ENCODE measurements at places on chromosomes 16 and 17. TPM values are rescaled to one million over a fixed set of nuclear protein-coding genes. Genes with fewer than 3 reads are reported as not detected.

GRCh38 chr17:57302690-57303465 lies 46.6 kb downstream of the MSI2 start:
- no peaks in the 10 kb centered on the region for H3K4me1 ChIP-seq
- no peaks in the 10 kb centered on the region for H3K27me3 ChIP-seq
- peaks cover 42% of the 10 kb centered on the region for H3K36me3 ChIP-seq
- no peak overlapping the region for H3K27ac ChIP-seq
- H3K4me3 ChIP-seq, result no peak overlapping the region

DNA sequence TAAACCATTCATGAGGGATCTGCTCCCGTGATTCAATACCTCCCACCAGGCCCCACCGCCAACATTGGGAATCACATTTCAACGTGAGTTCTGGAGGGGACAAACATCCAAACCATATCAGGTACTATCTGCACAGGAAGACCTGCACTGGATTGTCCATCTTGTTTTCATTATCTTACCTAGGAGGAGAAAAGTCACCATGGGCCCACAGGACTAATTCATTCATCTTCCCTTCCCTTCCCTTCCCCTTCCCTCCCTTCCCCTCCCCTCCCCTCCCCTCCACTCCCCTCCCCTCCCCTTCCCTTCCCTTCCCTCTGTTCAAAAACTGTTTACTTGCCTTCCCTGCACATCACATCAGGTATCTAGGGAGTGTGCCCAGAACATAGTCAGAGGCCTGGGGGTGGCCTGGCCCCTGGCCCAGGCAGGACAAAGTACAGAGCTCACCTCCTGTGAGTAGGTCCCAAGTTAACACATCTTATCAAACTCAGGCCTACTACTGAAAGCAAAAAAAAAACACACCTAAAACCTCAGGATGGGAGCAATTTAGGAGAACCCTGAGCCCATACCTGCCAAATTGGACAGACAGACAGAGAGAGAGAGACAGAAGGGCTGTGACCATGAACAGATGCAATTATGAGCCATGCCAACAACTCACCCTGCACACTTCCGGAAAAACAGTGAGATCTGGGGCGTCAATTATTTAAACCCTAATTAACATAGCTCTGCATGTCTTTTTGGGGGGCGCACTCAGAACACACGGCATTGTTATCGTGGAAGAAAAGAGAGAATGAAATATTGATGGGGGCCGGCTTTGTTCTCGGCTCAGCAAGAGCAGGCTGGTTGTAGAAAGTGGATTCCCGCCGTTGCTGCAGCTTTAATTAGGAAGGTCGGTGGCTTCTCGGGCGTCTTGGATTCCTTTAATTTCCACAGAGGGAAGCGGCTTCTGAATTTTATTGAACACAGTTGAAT lies 151.2 kb downstream of the IRX5 start:
- H3K27ac ChIP-seq, result no peak overlapping the region
- H3K4me3 ChIP-seq, result no peak overlapping the region
- no peaks in the 10 kb centered on the region for H3K27me3 ChIP-seq
- H3K4me1 ChIP-seq, result no peaks in the 10 kb centered on the region
- H3K36me3 ChIP-seq, result no peaks in the 10 kb centered on the region

DNA sequence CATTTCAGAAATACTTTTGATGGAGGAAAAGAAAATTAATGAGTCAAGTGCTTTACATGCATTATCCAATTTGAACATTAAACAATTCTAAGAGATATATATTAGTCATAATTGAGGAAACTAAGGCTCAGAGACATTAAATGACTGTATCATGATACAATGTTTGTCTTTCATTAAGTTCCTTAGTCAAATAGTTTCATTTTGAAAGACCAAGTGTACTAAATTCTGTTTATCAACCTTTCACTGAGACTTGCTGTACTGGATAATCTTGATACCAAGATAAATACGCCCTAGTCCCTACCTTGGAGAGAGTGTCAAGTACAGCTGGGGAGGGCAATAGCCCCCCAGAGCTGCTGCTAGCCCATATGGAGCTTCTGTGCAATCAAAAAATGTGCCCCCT lies 24.2 kb downstream of the TOM1L2 start:
- DNase-seq, result no peak
- no peaks in the 10 kb centered on the region for H3K27me3 ChIP-seq
- H3K27ac ChIP-seq, result peak overlapping the region; percentile 89
- no peak overlapping the region for H3K4me3 ChIP-seq
- H3K4me1 ChIP-seq, result peaks cover 43% of the 10 kb centered on the region
- no peaks in the 10 kb centered on the region for H3K36me3 ChIP-seq

DNA sequence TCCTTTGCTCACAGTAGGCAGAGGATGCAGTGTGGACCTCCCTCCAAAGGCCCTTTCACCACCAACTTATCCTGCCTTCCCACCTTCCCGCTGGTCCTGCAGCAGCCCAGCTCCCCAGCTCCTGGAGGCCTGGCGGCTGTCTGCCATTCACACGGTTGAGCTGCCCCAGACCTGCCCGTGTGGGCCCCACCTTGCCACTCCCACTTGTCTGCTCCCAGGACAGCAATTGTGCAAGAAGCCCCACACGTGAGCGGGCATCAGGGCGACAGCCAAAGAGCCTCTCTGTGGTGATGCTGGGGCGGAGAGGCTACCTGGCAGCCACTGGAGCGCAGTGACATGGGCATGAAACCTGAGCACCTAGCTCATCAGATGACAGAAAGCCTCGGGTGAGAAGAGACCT lies 248.6 kb upstream of the MAF start:
- H3K27me3 ChIP-seq, result no peaks in the 10 kb centered on the region
- H3K27ac ChIP-seq, result no peak overlapping the region
- DNase-seq, result no peak
- no peaks in the 10 kb centered on the region for H3K36me3 ChIP-seq
- no peak overlapping the region for H3K4me3 ChIP-seq

DNA sequence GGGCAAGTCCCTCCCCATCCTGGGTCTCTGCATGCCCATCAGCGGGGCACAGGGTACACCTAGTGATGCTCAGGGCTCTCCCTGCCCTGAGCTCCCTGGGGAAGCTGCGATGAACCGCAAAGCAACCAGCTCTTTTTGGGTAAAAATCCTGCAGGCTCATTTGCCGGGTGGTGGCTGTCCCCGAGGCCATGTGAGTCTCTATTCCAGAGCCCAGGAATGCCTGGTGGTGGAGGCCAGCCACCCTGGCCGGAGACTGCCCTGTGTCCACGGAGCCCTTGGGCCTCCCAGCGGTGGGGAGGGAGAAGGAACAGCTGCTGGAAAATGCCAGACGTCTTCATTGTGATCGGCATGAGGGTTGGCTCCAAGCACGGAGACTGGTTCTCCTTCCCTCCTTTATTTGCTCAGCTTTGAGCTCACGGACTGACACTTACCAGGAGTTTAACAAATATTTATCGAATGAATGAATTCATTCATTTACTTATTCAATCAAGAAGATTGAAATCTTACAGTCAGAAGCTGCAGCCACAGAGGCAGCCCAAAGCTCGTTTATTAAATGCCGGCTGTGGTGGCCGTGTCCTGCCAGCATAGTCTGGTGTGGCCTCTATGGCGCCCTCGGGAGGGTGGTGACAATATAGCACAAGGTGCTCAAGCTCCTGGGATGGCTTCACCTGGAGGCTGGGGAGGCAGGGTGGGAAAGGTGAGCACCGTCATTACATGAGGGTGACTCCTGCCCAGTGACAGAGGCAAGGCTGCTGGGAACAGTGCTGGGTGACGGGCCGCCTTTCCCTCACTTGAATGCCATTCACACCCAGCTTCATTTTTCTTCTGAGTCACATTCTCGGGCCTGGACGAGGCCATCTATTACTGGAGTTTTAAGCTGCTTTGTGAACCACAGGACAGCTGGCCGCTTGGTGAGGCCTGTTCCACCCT lies 31.1 kb upstream of the JPH3 start:
- no peak overlapping the region for H3K4me3 ChIP-seq
- peak; percentile 71 for DNase-seq
- H3K27me3 ChIP-seq, result no peaks in the 10 kb centered on the region
- H3K27ac ChIP-seq, result no peak overlapping the region
- peaks cover 21% of the 10 kb centered on the region for H3K4me1 ChIP-seq

- no peak overlapping the region for H3K4me3 ChIP-seq
- no peaks in the 10 kb centered on the region for H3K27me3 ChIP-seq
- H3K27ac ChIP-seq, result no peak overlapping the region
These were observed 120.1 kb downstream of the ABCA8 start for GRCh38 chr17:68835071-68835470.

GRCh38 chr17:38706505-38707216 lies 1.6 kb downstream of the MLLT6 start:
- no peak for DNase-seq
- H3K27ac ChIP-seq, result peak overlapping the region; percentile 96
- H3K36me3 ChIP-seq, result peaks cover 9% of the 10 kb centered on the region

Gene PSMC3IP
- polyA plus RNA-seq, result 14.2 TPM

DNA sequence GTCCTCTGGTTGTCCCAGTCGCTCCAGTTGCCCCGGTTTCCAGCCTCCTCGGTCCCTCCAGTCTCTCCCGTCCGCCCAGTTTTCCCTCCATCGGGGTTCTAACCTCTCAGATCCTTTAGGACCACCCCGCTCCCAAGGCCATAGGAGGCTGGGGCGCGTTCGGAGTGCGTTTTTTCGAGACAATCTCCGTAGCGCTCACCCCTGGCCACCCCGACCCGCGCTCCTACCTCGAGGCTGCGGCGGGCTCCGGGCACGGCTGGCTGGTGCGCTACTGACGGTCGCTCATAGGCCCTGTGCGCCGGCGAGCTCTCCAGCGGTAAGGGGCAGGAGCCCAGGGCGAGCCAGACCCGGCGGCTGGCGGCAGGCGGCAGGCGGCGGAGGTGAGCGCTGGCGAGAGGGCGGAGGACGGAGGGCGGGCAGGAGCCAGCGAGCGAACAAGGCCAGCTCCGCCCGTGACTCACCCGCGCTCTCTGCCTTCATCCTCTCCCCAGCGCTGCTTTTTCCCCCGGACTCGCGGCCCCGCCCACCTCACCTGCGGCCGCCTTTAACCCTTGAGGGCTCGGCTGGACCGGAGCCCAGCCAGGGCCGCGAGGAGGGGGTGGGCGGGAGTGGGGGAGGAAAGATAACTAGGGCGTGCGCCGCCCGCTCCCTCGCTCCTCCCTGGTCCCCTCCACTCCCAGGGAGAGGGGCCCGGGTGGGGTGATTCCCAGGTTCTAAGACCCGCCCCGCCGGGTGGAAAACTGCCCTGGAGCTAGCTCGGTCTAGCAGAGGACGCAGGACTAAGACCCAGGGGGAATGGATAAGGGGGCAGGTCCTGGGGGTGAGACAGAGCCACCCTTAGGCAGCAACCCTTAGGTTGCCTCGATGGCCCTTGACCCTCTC lies at the start of gene SP6:
TSS of gene SP6 (minus strand) at position 472 of the 882 bp plus-strand sequence. CDS start 2,734 bp downstream, outside the sequence.
- H3K27me3 ChIP-seq, result peaks cover 99% of the 10 kb centered on the region
- H3K27ac ChIP-seq, result no peak within 1 kb of the TSS
- H3K36me3 ChIP-seq, result no peaks in the 10 kb centered on the region
- DNase-seq, result peak; percentile 89

DNA sequence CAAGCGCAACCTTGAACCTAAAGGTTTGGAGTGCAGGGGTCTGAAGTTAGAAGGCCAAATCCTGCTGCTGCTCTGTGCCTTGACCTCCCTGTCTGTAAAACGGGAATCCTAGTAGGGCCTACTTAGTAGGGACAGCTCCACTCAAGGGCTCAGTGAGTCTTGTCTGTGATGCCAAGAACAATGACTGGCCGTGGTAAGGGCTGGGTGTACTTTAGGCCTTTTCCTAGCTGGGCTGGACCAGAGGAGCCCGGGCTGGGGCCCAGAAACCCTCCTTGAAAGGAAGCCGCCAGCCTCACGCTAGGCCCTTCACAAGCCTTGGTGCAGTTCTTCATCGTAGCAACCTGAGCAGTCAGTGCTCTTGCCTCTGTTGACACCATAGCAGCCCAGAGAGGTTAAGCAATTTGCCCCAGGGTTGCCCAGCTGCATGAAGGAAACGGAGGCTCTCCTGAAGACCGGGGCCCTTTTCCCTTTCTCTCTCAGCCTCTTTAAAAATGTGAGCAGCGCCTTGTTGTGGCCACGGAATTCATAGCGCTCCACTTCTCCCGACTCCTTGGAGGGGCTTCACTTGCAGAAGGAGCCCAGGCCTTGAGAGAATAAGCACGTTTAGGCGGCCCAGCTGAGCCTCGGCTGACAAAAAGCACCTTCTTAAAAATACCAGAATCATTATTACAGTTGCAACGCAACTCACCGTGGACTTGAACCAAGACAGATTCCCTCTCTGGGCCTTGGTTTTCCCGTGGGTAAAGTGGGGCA lies 4.4 kb downstream of the NECAB2 start:
- no peaks in the 10 kb centered on the region for H3K36me3 ChIP-seq
- H3K4me1 ChIP-seq, result no peaks in the 10 kb centered on the region
- no peak overlapping the region for H3K27ac ChIP-seq

GRCh38 chr17:11852912-11853311 lies 144.4 kb downstream of the ZNF18 start:
- H3K4me1 ChIP-seq, result no peaks in the 10 kb centered on the region
- no peak overlapping the region for H3K4me3 ChIP-seq
- H3K27me3 ChIP-seq, result no peaks in the 10 kb centered on the region

Gene ACSM2A
- not detected for polyA plus RNA-seq

DNA sequence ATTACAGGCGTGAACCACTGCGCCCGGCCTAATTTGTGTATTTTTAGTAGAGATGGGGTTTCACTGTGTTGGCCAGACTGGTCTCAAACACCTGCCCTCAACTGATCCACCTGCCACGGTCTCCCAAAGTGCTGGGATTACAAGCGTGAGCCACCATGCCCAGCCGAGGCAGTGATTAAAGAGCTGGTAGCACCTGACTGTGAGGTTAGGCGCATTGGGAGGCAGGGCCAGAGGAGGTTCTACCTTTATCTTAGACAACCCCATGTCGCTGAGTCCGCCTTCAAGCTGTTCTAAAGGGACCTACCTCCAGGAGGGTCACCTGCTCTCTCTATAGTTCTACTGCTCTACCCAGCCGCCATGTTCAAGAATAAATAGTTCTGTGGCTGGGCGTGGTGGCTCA lies 8.1 kb downstream of the RSL1D1 start:
- no peaks in the 10 kb centered on the region for H3K27me3 ChIP-seq
- no peak overlapping the region for H3K27ac ChIP-seq
- H3K4me1 ChIP-seq, result no peaks in the 10 kb centered on the region
- H3K36me3 ChIP-seq, result peaks cover 84% of the 10 kb centered on the region
- DNase-seq, result no peak
- H3K4me3 ChIP-seq, result no peak overlapping the region

DNA sequence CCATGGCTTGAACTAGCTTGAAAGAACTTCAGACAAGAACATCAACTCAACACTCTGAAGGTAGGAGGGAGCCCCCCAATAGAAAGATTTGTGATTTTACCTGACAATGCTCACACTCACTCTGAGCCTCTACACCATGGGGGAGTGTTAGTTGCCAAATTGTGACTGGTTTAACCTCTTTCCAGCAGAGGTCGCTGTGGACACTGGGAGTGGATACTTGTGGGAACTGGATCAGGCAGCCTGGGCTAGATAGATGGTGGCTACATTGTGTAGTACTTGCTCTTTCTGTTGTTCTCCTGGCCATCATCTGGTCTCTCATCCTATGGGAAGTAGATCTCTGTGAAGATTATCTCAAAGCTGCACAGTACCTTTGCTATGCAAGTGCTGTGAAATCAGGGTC lies 2.9 kb downstream of the SMPD3 start:
- peaks cover 21% of the 10 kb centered on the region for H3K4me1 ChIP-seq
- DNase-seq, result peak; percentile 63
- no peak overlapping the region for H3K4me3 ChIP-seq

- H3K36me3 ChIP-seq, result no peaks in the 10 kb centered on the region
- H3K27me3 ChIP-seq, result no peaks in the 10 kb centered on the region
These were observed 178.5 kb upstream of the TBX2 start for GRCh38 chr17:61221181-61221580.

- H3K27ac ChIP-seq, result no peak overlapping the region
- peaks cover 6% of the 10 kb centered on the region for H3K4me1 ChIP-seq
- peaks cover 28% of the 10 kb centered on the region for H3K27me3 ChIP-seq
These were observed 44.0 kb upstream of the PABPN1L start for GRCh38 chr16:88910284-88911135.

GRCh38 chr16:87198328-87198832 lies 118.8 kb downstream of the C16orf95 start:
- no peaks in the 10 kb centered on the region for H3K36me3 ChIP-seq
- peak; percentile 55 for DNase-seq
- peaks cover 60% of the 10 kb centered on the region for H3K27me3 ChIP-seq
- peaks cover 2% of the 10 kb centered on the region for H3K4me1 ChIP-seq

Gene KRT10
- 17.1 TPM for polyA plus RNA-seq
